ELR (cell line): ENCODE measurements at places on chromosomes 12 and 14.
A peak's percentile ranks its signal among the peaks of the same experiment; 100 is the strongest.

DNA sequence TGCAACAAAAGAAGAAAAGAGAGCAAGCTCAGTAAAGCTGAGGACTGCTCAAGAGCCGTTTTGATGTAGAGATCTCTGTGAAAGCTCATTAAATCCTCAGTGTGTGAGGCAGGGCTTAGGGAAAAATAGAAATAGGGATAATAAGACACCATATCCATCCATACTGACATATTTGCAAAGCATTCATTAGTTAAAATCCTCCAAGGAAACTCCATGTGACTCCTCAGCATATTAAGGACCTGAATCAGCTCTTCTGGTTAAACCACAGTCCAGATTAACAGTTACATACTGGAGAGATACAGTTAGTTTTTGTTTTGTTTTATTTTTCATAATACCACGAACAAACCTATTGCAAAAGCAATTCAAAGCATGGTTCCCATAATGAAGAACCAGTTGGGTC, 288.2 kb downstream of the PAWR start:
- DNase-seq: peak; percentile 52

DNA sequence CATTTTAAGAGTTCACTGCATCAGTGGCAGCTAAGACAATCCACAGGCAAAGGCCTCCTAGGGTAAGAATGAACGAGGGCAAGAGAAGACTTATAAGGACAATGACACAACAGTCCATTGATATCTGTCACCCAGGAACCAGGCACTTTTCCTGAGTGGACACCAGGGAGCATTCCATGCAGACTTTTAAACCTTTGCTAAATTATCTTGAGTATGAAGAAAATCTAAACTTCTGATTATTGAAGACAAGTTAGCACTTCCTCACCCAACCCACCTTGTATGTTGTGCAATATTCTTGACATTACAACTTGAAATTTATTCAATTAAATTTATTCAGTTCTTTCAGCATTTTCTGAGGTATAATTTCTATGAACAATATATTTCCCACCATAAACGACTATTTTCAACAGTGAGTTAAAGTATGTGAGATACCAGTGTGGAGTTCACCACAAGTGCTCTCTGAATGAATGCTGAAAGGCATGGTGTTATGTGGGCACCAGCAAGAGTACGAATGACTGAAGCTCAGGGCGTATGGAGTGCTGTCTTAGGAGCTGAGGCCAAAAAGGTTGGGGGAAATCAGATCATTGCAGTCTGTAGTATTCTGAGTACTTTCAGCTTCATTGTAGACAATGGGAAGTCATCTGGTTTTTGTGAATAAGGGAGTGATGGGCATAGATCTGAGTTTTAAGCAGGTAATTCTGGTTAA, 124.3 kb upstream of the LMNTD1 start:
- peak; percentile 39 for DNase-seq

DNA sequence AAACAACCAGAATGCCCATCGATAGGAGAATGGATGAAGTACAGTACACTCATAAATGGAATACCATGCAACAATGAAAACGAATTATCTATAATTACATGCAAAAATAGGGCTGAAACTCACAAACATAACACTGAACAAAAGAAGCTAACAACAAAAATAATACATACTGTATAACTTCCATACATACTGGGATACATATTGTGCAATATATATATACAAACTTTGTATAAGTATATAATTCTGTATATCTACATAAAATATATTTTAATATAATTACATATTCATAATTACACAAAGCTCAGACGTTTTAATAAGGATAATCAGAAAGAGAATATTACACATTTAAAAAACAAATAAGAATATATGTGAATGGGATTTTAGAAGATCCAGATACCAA, 90.2 kb downstream of the CDK17 start:
- DNase-seq: no peak

DNA sequence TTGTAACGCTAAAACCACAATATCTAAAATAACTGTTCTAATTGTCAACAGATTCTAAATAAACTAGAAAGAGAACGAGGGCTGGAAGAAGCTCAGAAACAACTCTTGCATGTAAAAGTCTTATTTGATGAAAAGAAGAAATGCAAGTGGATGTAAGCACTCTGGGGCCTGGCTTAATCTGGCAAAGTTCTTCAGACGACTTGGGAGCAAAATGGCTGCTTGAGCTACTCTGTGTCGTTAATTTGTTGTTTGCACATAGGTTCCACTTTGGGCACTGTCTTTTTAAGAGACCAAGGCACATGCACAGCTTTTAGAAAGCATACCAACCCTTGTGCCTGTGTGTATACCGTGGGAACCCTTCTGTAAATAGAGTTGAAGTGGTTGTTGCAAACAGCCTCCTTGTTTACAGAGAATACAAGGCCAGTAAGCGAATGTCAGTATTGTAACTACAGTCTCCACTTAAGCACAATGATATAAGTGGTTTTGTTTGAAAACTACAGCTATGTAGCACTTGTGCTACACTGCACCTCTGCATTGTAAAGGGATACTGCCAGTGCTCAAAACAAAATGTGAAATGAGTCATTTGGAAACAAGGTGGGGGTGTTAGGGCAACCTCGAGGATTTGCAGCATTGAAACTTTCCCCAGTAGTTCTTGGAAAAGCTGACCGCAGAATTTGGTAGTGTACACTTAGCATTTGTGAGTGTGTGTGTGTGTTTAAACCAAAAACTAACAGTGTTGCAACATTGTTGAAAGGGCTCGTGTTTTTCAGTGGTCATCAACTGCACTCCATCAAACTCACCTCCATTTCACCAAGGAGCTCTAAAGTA, 154.3 kb downstream of the CEP83 start:
- no peak for DNase-seq

GRCh38 chr12:56389412-56389811, 26.8 kb upstream of the APOF start:
- no peak for DNase-seq

DNA sequence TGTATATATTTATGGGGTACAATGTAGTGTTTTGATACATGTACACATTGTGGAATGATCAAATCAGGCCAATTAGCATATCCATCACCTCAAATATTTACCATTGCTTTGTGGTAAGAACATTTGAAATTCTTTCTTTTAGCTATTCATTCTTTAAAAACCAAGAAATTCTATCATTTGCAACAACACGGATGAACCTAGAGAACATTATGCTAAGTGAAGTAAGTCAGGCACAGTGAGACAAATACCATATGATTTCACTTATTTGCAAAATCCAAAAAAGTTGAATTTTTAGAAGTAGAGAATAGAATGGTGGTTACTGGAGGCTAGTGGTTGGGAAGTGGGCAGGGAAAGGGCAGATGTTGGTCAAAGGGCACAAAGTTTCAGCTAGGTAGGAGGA, 129.3 kb upstream of the PTPRQ start:
- DNase-seq: no peak

DNA sequence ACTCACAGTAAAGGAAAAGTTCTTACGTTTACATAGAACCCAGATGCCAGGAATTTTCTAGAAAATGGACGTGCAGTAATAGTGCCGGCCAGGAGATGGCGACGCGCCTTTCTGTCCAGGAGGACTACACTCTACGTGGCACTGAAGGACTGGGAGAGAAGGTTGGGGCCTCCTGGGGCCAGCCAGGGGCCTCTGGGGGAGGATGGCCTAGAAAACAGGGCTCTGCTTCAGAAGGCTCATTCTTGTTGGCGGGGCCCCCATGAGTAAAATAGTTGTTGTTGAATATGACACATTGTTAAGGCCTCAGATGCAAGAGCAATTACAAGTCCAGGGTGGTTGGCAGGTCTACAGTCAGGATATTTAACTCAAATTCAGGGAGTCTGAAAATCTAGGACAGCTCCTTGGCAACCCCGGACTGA, 120.1 kb upstream of the MAX start:
- peak; percentile 75 for DNase-seq
